ENCODE measurements at places on chromosomes 6 and 20.

DNA sequence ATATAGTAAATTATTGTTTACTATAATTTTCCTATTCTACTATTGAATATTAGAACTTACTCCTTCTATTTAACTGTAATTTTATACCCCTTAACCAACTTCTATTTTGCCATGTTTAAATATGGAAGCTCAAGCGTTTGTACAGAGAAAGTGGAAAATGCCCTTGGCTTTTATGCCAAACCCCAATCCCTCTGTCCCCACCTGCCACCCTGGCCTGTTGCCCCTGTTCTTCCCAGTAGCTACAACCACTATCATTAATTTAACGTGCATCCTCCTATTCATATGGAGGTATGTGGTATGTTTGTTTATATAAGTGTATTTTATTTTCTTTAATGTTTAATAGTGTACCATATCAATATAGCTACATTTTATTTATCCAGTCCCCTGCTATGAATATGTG, 58.1 kb downstream of the ASXL1 start:
- DNase-seq, result no peak

GRCh38 chr6:116971959-116972358, 94.9 kb downstream of the RFX6 start:
- no peak for DNase-seq

DNA sequence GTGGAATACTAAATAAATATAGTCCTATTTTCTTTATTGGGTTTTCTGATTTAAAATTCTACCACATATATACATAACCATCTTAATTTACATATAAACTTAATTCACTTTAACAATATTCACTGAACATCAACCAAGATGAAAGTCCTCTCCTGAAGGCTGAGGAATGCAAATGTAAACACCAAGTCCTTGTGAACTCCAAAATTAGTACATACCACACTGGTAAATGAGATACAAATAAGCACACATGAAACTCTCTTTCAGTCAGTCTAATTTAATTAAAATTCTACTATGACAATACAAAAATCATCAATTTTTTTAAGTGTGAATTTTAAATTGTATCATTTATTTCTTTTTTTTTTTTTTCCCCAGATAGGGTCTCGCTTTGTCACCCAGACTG, 205.1 kb upstream of the RUNX2 start:
- DNase-seq, result no peak

DNA sequence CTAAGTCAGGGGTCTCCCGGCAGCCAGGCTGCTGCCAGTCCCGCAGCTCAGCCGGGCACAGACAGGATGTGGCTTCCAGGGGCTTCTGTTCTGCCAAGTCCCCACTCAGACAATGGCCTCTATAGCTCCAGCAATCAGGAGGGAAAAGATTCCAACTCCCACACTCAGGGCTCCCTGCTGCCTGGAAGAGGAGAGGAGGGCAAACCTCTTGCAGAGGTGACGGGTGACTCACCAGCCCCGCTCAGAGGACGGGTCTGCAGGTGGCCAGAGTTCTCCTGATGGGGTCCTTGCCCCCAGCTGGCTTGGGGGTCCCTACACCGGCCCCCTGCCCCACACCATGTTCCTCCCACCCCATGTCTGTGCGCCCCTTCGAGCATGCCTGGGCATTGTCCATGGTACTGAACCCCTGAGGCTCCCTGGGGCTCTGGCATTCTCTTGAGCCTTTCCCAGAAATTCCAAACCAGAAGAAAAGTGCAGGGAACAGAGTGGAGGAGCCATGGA, 32.6 kb downstream of the NTSR1 start:
- DNase-seq, result no peak

DNA sequence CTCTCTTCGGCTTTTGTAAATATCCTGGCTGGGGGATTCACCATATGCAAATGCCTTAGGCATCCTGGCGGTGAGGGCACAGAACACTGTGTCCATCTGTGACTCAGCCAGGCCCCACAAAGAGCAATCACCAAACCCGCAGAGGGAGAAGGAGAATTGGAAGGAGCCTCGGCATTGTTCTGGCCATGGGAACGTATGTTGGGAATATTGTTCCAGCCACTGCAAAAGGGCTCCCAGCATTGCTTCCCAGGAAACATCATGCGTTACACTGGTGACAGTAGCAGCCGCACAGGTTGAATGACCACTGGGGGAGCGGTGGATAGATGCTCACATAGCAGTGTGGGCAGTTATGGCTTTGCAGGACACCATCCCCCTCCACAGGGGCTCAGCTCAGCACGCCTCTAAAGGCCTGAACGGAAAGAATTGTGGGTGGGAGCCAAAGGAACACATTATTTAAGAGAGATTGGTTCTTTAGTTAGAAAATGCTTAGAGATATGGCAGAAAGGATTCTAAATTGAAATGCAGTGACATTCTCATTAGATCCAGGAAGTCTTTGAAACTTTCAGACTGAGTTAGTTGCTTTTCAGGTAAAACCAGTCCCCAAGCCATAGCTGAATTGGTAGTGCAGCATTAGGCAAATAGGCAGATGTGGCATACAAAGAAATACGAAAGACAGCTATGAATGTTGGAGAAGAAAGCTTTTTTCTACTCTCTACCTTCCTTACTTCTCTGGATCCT, 104.3 kb downstream of the RNF144B start:
- DNase-seq, result no peak

- DNase-seq, result no peak
These were observed 23.6 kb downstream of the NTSR1 start for GRCh38 chr20:62732031-62732760.
